NCI-H446 (cell line): ENCODE measurements at places on chromosomes 6 and 20.

DNA sequence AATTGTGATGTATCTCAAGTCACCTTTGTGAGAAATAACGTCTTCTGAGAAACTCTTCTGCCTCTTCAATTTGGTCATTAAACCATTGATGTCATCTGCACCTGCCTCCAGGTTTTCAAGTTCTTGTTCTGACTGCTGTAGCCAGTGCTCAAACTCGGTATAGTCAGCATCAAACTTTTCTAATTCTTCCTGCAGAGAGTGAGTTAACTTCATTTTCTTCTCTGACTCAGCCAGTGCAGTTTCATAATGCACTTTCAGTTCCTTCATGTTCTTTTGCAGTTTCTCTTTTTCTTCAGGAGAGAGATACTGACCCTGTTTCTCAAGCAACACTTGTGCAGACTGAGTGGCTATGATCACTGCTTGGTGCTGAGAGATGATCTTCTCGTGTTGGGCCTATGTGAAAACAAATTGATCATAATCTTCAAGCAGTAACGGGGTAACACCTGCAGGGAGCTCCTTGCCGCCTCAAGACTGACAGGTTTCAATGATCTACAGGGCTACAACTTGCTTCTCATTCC is 48.8 kb downstream of the DST start:
- no peak for DNase-seq

GRCh38 chr20:59019217-59019616 is at the start of gene TUBB1:
TUBB1 (plus strand) TSS chr20:59019429; CDS start chr20:59019523, 94 bp downstream.
- DNase-seq: no peak

DNA sequence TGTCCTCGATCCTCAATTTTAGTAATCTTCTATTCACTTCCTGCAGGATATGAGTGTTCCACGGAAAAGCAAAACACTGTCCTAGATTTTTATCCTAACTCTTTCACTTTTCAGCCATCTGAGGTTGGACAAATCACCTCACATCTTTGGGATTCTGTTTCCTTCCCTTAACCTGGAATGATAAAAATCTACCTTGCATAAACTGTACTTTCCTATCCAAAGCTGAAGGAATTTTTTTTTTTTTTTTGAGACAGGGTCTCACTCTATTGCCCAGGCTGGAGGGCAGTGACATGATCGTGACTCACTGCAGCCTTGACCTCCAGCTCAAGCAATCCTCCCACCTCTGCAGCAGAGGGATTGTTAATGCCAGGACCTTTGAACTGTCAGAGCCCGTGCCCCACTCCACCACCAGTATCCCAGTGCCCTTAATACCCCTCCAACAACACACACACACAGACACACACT is 20.5 kb downstream of the CAPN11 start:
- no peak for DNase-seq

GRCh38 chr20:47664744-47665143 is 120.5 kb downstream of the SULF2 start:
- no peak for DNase-seq

DNA sequence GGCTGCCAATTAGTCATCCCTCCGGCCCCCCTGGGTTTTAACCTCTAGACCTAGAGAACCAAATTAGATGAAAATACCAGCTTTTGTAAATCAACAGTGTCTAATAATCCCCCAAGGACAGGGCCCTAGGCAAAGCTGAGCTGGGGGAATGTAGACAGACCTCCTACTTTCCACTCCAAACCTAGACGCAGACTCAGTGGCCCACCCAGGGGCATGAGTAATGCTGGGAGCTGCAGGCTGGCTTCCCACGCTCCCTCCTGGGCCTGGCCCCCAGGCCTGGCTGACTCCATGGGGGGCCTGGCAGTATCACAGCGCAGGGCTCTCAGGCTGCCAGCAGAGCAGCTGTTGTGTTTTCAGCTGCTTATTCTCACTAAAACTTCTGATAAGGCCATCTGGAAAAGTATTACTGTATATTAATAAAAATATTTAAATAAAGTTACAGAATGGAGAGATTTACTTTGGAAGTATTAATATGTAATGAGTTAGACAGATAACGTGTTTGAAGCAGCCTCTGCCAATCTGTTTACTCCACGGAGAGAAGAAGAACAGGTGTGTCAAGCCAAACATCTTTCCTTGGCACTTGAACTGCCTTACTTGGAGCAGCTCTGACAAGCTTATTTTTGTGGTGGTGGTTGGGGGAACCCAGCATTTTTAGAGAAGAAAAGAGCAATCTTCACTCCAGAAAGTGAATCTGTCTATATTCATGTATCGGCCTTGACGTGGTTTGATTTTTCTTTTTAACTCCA is 144.0 kb upstream of the AGPAT4 start:
- DNase-seq: peak; percentile 55

GRCh38 chr20:51930775-51931174 is 128.5 kb upstream of the SALL4 start:
- peak; percentile 70 for DNase-seq

DNA sequence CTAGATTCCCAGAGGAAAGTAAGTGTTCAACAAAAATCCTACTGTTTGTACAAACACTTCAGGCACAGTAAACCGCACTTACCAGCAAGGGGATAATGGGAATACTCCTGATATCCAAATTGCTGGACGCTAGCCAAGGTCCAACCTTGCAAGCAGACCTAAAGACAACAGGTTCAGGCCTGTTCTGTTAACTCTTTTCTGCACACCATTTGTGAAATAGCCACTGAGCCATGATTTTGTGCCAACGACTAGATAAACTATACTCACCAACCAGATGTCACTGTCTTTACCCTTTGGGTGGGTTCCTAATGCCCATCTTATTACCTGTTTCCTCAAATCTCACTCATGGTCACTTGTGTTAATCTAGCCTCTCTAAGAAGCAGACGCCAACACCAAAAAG is 43.5 kb downstream of the GOPC start:
- DNase-seq: no peak

GRCh38 chr6:74749211-74750147 is 456.4 kb downstream of the COL12A1 start:
- no peak for DNase-seq

DNA sequence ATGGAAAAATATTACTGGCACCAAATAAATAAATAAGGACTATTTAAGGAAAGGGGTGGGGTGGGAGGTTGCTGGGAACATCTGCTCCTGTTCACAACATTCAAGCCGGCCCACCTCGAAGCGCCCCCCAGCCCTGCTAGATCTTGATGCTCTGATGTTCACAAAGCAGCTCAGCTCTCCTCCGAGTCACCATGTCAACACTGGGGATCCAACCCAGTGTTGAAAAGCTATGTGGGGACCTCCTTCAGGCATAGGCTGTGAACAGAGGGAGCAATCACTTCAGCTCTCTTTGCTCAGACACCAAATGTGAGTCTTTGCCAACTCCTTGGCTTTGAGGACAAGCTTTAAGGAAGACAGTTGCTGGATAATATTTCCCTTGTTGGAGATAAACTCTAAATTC is 176.8 kb upstream of the NT5E start:
- no peak for DNase-seq

- no peak for DNase-seq
These were observed 14.1 kb downstream of the MYBL2 start for GRCh38 chr20:43680981-43681380.

GRCh38 chr6:40909811-40910210 is 129.2 kb downstream of the UNC5CL start:
- DNase-seq: no peak
